ENCODE measurements at places on chromosomes 11 and 22. TPM values are rescaled to one million over a fixed set of nuclear protein-coding genes. Genes with fewer than 3 reads are reported as not detected.

DNA sequence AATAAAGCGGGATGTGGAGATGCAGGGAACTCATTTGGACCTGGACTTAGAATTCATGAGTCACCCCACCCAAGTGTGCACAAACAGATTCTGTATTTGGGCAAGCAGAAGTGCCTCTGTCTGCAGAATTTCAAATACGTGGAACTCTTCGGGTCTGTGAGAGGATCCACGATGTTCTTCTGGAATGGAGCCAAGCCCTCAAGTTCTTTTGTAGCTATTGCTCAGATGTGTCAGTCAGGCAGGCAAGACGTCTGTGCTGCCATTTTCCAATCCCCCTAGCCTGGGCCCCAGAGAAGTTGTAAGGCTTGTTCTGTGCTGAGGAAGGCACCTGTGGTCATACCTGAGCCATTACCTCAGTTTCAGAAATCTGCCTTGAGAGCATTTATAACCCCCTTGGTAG, 132.8 kb upstream of the RASSF10 start:
- no peaks in the 10 kb centered on the region for H3K27me3 ChIP-seq
- DNase-seq = no peak
- H3K36me3 ChIP-seq = peaks cover 9% of the 10 kb centered on the region

DNA sequence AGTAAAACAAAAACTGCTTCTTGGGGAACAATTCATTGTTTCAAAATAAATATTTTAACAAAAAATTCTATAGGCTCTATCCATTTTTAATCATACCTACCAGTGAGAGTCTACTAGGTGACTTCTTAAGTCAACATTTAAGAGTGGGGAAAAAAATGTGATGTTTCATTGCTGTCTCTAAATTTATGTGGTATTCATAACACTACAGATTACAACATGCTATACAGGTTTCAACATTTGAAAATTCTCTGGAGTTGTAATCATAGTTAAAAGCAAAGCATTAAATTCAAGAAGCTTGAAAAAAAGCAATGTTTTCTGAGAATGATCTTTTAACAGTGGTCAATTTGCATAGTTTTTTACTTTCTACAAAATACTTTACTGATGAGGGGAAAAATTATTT, 18.3 kb downstream of the SBF2 start:
- H3K36me3 ChIP-seq = no peaks in the 10 kb centered on the region
- H3K4me3 ChIP-seq = no peak overlapping the region
- no peaks in the 10 kb centered on the region for H3K4me1 ChIP-seq
- no peak overlapping the region for H3K27ac ChIP-seq

GRCh38 chr22:21569459-21570170, 2.1 kb downstream of the UBE2L3 start:
- no peak overlapping the region for H3K27ac ChIP-seq
- H3K4me1 ChIP-seq = peaks cover 22% of the 10 kb centered on the region
- peak overlapping the region; percentile 35 for H3K4me3 ChIP-seq
- no peaks in the 10 kb centered on the region for H3K36me3 ChIP-seq

DNA sequence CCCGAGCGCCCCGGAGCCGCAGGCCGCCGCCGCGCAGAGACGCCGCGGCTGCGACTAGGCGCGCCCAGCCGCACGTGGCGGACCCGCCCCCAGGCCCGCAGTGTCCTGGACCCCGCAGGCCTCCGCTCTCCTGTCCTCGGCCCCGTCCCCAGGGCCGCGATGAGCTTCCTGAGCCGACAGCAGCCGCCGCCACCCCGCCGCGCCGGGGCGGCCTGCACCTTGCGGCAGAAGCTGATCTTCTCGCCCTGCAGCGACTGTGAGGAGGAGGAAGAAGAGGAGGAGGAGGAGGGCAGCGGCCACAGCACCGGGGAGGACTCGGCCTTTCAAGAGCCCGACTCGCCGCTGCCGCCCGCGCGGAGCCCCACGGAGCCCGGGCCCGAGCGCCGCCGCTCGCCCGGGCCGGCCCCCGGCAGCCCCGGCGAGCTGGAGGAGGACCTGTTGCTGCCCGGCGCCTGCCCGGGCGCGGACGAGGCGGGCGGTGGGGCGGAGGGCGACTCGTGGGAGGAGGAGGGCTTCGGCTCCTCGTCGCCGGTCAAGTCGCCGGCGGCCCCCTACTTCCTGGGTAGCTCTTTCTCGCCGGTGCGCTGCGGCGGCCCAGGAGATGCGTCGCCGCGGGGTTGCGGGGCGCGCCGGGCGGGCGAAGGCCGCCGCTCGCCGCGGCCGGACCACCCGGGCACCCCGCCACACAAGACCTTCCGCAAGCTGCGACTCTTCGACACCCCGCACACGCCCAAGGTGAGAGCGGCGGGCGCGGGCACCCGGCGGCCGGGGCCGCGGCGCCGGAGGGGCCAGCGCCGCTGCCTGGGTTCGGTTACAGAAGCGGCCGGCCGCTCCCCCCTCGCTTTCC, 528 bp downstream of the WEE1 start:
- peaks cover 25% of the 10 kb centered on the region for H3K36me3 ChIP-seq
- no peaks in the 10 kb centered on the region for H3K27me3 ChIP-seq
- peak overlapping the region; percentile 89 for H3K4me3 ChIP-seq
- no peak for DNase-seq
- H3K27ac ChIP-seq = peak overlapping the region; percentile 97

- H3K27me3 ChIP-seq = no peaks in the 10 kb centered on the region
- no peak overlapping the region for H3K27ac ChIP-seq
- no peak overlapping the region for H3K4me3 ChIP-seq
- H3K36me3 ChIP-seq = peaks cover 24% of the 10 kb centered on the region
- no peaks in the 10 kb centered on the region for H3K4me1 ChIP-seq
Measured at GRCh38 chr11:72091292-72091691, 10.6 kb downstream of the LRRC51 start.

DNA sequence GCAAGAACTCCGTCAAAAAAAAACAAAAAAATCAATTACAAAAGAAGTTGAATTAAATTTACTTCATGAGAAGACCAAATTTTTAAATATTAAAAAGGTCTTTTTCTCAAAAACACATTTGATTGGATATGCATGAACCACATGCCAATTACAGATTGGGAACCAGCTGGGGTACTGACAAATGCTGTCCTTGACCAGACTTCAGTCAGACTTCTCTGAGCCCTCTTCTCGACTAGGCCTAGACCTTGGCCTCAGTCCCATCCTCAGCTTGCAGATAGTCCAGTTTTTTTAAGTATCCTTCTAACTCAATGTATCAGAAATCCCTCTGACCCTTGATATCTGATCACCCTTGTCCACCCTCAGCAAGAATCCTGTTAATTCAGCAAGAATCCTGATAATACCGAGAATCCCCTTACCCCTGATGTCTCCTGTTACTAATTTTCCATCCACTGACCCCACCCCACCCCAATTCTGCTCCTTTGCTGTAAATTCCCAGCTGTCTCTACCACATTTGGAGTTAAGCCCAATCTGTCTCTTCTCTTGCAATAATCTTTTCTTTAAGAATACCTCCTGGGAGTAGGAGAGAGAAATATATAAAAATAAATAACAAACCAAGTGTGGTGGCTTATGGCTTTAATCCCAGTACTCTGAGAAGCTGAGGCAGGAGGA, 30.9 kb downstream of the OR4D9 start:
- peaks cover 10% of the 10 kb centered on the region for H3K4me1 ChIP-seq
- DNase-seq = no peak
- no peak overlapping the region for H3K27ac ChIP-seq
- no peaks in the 10 kb centered on the region for H3K27me3 ChIP-seq
- H3K4me3 ChIP-seq = no peak overlapping the region

DNA sequence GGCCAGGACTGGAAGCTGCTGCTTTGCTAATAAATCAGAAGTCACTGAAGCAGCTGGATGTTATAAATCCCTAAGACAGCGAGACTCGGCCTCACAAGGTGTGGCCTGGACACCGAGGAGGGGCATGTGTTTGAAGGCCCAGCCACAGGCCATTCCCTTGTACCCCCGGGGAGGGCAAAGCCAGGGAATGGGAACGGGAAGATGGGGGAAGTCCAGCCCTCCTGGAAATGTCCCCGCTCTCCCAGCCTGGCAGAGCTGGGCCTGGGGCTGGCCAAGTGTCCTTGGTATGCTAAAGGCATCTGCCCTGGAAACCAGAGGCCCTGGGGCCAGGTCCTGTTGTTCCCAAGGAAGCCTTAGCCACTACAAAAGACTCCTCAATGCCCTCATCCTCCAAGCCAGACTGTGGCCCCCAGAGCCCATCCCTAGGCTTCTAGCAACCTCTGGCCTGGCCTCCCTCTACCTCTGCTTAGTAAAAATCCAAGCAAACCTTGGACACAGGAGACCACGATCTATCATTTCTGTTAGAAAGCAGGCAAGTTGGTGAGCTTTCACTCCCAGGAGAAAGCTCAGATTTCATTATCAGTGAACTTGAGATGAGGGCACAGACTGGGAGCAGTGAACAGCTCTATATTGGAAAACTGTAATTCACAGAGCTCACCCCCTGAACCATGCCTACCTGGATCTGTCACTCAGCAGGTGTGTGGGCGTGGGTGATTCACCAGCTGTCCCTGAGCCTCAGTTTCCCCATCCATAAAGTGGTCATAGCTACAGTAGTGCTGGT, 11.0 kb downstream of the CHST1 start:
- no peak overlapping the region for H3K4me3 ChIP-seq
- no peaks in the 10 kb centered on the region for H3K27me3 ChIP-seq
- no peaks in the 10 kb centered on the region for H3K36me3 ChIP-seq
- DNase-seq = no peak

- H3K4me3 ChIP-seq = no peak overlapping the region
- peaks cover 8% of the 10 kb centered on the region for H3K4me1 ChIP-seq
- no peak overlapping the region for H3K27ac ChIP-seq
- H3K27me3 ChIP-seq = no peaks in the 10 kb centered on the region
Measured at GRCh38 chr11:63572026-63572688, 9.0 kb upstream of the PLAAT2 start.

GRCh38 chr11:3831378-3832239, 9.2 kb downstream of the RHOG start:
- peaks cover 5% of the 10 kb centered on the region for H3K4me1 ChIP-seq
- peaks cover 16% of the 10 kb centered on the region for H3K36me3 ChIP-seq
- DNase-seq = no peak
- no peaks in the 10 kb centered on the region for H3K27me3 ChIP-seq
- H3K27ac ChIP-seq = no peak overlapping the region

DNA sequence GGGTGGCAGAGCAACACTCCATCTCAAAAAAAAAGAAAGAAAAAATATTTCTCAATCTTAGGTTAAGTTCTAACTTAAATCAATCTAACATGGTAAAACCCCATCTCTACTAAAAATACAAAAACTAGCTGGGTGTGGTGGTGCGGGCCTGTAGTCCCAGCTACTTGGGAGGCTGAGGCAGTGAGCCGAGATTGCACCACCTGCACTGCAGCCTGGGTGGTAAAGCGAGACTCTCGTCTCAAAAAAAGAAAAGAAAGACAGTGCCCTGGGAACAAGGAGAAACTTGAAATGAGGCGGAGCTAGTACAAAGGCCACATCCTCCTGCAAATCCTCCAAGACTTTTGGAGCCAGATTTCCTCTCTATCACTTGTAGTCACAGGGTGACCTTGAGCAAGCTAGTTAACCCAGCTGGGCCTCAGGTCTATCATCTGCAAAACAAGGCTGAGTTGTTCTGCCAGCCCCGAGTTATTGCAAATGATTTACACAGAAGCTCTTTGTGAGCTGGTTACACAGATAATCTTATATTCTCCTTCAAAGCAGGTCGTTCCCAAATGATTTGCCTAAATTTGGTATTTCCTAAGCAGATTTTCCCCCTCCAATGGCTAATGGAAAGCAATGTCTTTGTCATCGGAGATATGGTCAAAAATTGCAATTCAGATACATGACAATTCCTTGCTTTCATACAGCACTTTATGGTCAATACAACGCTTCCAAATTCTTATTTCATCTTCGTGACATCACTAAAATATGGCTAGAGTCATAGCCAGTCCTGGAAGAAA, 1.9 kb downstream of the ANKRD54 start:
- H3K36me3 ChIP-seq = peaks cover 16% of the 10 kb centered on the region
- no peak overlapping the region for H3K4me3 ChIP-seq
- no peaks in the 10 kb centered on the region for H3K27me3 ChIP-seq

- H3K27me3 ChIP-seq = peaks cover 2% of the 10 kb centered on the region
- no peak overlapping the region for H3K4me3 ChIP-seq
- H3K36me3 ChIP-seq = no peaks in the 10 kb centered on the region
- no peak overlapping the region for H3K27ac ChIP-seq
- no peaks in the 10 kb centered on the region for H3K4me1 ChIP-seq
Measured at GRCh38 chr11:116240710-116241109, 532.1 kb downstream of the BUD13 start.

DNA sequence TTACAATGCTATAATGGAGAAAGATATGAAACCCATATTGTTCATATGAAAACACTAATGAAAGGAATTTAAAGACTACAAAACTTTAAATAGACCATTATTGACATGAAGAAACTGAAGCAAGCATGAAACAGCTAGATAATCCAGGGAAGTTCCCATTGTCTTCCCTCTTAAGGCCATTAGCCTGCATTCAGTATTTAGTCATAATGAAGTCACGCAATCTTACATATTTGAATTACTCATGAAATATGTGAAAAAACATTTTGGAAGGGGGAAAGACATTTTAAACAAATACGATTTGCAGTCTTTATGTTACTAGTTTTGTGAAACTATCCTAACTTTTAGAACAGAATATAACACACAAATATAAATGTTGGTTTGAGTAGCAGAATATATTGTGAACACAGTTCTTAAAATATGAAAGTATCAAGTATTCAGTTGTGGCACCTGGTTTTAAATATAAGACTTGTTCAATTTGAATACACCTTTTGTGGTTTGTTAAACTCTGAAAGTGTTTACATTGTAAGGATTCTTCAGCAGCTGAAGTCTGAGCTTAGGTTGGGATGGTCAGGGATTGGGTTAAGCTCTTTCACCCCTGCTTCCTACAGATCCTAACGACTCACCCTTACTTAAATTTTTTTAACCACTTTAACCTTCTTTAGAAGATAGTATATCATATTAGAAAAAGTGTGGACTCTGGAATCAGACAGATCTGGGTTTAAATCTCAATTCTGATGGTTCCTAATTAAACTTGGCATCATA, 500.3 kb upstream of the TENM4 start:
- peak; percentile 2 for DNase-seq
- no peak overlapping the region for H3K4me3 ChIP-seq
- no peaks in the 10 kb centered on the region for H3K4me1 ChIP-seq

GRCh38 chr11:120907971-120908370, 115.9 kb upstream of the TBCEL start:
- H3K4me1 ChIP-seq = no peaks in the 10 kb centered on the region
- no peak for DNase-seq
- H3K36me3 ChIP-seq = no peaks in the 10 kb centered on the region
- no peak overlapping the region for H3K4me3 ChIP-seq
- peaks cover 5% of the 10 kb centered on the region for H3K27me3 ChIP-seq
- H3K27ac ChIP-seq = no peak overlapping the region

The CEP164 gene
- 36.1 TPM for total RNA-seq

The OR52I1 gene
- total RNA-seq = not detected

The C11orf65 gene
- 0.77 TPM for total RNA-seq

The SCUBE2 gene
- total RNA-seq = 1.6 TPM

The A4GALT gene
- 1.9 TPM for total RNA-seq

The RRAS2 gene
- 150 TPM for total RNA-seq

The OR51A4 gene
- total RNA-seq = not detected

The LRRC75B gene
- total RNA-seq = 6.2 TPM

The NCAM1 gene
- total RNA-seq = 17.4 TPM

The GGTLC3 gene
- total RNA-seq = not detected

The ALG8 gene
- 39.8 TPM for total RNA-seq

The PNPLA3 gene
- total RNA-seq = 10.8 TPM

The EMSY gene
- total RNA-seq = 18.9 TPM
